Kidney glomerular epithelial cell (primary cell): ENCODE measurements at places on chromosomes 3 and 15.
A peak's percentile ranks its signal among the peaks of the same experiment; 100 is the strongest.

- no peak for DNase-seq
Measured at GRCh38 chr3:112143251-112143650, 10.2 kb upstream of the GCSAM start.

- no peak for DNase-seq
Measured at GRCh38 chr3:177483182-177483967, 286.1 kb upstream of the TBL1XR1 start.

- no peak for DNase-seq
Measured at GRCh38 chr3:21411058-21411457, 340.0 kb downstream of the ZNF385D start.

DNA sequence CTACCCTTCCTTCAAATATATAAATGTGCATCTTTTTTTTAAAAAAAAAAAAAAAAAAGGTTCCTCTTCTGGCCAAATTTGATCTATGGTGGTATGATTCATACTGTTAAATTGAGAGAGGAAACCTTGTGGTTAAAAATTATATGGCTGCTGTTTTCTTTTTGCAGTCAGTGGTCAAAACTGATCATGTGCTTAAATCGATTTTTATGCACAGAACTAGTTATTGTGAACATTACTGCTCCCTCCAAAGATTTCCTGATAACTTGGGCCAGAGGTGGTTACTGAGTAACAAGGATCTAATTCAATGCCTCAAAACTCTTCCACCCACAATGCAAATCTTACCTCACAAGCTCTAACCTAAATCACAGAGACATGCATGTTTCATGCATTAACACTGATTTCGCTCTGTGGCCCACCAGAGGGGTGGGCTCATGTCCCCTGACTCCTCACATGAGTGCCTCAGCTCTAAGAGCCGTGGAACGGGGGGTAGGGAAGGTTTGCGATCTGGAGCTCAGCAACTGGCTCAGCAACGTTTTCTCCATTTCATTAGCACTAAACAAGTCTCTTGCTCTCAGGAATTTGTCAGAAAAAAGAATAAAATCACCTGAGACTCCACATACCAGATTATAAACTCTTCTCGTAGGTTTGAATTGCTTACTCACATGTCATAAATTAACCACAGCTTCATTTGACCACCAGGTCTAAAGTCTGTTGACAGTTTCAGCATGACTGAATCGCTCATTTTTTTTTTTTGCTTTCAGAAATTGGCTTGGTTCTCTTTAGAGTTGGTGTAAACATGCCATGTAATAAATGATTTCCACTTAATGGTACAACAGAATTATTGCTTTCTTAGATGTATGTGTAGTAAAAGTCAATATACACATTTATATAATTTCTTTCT lies 280.4 kb downstream of the CD47 start:
- peak; percentile 66 for DNase-seq

DNA sequence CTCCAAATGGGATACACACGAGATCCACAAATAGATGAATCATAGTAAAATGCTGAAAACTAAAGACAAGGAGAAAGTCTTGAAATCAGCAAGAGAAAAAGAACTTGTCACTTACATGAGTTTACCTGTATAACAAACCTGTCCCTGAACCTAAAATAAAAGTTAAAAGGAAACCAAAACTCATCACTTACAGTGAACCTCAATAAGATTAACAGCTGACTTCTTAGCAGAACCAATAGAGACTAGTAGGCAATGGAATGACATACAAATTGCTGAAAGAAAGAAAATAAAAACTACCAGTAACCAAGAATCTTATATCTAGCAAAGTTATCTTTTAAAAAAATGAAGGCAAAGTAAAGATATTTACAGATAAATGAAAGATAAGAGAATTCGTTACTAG lies 27.4 kb downstream of the SEC22A start:
- peak; percentile 1 for DNase-seq

- no peak for DNase-seq
Measured at GRCh38 chr3:35678643-35679161, 39.4 kb downstream of the ARPP21 start.

GRCh38 chr3:53589201-53589600 lies 94.8 kb downstream of the CACNA1D start:
- DNase-seq = no peak

DNA sequence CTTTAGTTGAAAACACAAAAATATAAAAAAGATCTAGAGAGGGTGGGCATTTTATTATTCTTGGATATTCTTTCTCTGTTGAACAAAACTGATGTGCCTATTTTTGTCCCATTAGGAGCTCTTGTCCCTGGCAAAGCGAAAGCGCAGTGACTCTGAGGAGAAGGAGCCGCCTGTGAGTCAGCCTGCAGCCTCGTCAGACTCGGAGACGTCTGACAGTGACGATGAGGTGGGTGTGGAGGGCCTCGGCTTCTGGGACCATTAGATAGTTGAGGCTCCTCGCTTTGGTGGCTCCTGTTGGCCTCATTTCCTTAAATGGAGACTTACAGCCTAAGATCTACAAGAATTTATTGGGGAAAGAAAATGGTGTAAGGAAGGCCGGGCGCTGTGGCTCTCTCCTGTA lies 21.3 kb downstream of the RTF1 start:
- no peak for DNase-seq

DNA sequence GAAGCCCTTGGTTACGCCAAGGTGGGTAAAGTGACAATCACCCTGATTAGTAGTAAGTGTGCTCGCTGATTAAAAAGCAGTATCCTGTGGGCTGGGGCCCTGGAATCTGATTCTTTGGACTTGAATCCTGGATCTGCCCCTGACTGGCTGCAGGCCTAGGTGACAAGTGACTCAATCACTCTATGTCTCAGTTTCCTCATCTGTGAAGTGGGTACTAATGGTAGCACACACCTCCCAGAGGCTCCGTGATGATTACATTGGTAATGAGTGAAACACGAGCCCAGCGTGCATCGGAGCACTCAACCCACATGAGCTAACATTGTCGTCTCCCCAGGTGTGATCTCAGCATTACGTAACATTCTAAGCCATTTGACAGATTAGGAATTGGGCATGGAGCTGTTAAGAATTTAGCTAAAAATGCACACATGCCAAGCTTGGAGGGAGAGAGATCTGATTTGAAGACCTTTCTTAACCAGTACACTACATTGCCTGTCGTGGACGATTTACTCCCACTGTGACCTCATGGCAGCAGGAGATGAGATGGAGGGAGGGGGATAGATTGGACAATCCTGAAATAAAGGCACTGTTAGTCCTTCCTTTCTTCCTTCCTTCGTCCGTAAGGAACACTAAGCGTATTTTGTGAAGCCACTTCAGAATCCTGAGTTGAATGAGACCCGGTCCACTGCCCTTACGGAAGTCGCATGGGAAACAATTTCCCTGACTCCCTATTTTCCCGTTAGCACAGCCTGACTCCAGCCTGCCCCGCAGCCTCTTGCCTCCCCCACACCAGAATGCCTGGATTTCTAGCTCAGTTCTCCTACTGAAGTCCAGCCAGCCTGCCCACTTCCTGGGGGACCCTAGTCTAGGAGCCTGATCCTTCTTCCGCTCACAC lies 32.1 kb downstream of the MGLL start:
- no peak for DNase-seq

DNA sequence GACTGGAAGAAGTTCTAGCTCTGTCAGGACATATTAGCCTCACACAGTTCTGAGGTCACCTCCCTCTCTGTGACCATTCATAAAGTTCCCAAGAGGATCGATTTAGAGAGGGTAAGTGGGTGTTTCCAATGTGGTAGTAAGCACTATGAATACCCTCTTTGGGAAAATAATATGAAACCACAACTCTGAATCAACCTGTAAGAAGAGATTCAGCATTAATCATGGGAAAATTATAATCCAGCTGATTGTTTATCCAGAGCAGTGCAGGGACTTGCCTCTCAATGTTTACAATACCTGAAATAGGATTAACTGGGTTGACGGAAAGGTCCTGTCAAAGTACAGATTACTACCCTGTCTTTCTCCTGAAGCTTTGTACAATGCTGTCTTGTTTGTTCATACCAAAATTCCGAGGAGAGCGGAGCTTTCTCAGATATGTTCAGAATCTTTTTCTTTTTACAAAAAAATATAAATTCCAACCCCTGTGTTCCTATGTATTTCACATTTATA lies 302.9 kb upstream of the DPPA4 start:
- no peak for DNase-seq

DNA sequence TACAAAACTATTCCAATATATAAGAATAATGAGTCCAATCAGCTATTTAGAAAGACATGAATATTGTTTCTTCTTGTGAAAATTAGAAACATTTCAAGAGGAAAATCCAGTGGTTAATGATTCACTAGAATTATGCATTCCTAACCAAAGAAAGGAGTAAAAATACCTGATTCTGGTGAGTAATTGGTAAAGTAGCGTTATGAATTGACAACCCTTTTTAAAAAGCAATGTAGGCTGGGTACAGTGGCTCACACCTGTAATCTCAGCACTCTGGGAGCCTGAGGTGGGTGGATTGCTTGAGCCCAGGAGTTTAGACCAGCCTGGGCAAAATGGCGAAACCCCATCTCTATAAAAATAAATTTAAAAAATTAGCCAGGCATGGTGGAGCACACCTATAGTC lies 43.3 kb downstream of the TOPAZ1 start:
- DNase-seq = peak; percentile 10

GRCh38 chr3:115436767-115437301 lies 186.5 kb upstream of the GAP43 start:
- peak; percentile 57 for DNase-seq

DNA sequence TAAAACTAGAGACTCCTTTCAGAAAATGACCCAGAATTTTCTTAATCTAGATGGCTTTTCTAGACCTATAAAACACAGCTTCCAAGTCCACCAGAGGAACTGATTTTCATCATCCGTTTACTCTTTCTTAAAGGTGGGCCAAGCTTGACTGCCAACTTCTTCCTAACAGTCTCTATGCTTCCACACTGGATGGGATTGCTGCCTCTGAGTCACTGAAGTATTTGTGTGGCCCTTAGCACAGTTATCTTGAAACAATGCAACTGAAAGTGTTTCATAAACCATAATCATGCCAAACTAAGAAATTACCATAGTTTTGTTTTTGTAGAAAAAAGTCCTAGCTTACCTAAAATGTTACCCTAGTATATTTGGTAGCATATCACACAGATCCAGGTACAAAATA lies 985.7 kb downstream of the TUSC7 start:
- DNase-seq = no peak
